ENCODE measurements at places on chromosomes 5 and 9. TPM values are rescaled to one million over a fixed set of nuclear protein-coding genes. Genes with fewer than 3 reads are reported as not detected.

ANGPTL2 gene
- total RNA-seq = not detected

DNA sequence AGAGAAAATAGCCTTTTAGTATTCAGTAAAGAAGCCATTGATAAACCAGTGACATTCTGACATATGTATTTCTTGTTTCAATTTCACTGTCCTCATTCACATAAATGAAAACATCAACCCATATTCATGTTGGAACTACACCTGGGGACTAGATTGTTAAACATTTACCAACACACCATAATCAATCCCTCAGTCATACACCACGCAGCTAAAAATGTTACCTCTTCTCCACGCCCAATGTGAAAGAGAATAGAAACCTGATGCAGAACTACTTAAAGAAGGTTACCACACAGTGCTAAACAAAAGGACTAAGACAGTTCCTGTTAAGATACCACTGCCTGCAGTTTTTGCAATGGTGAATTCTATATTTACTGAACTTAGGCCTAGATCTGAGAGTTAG, 518.9 kb downstream of the PRELID2 start:
- no peak for DNase-seq

GRCh38 chr9:137277329-137278041, at the start of gene TOR4A:
TOR4A (plus strand) TSS chr9:137277726; CDS start chr9:137278690, 964 bp downstream.
- DNase-seq = no peak

- DNase-seq = no peak
Measured at GRCh38 chr5:126433701-126434100, 10.5 kb downstream of the GRAMD2B start.

DHX29 gene
- 23.9 TPM for total RNA-seq

DNA sequence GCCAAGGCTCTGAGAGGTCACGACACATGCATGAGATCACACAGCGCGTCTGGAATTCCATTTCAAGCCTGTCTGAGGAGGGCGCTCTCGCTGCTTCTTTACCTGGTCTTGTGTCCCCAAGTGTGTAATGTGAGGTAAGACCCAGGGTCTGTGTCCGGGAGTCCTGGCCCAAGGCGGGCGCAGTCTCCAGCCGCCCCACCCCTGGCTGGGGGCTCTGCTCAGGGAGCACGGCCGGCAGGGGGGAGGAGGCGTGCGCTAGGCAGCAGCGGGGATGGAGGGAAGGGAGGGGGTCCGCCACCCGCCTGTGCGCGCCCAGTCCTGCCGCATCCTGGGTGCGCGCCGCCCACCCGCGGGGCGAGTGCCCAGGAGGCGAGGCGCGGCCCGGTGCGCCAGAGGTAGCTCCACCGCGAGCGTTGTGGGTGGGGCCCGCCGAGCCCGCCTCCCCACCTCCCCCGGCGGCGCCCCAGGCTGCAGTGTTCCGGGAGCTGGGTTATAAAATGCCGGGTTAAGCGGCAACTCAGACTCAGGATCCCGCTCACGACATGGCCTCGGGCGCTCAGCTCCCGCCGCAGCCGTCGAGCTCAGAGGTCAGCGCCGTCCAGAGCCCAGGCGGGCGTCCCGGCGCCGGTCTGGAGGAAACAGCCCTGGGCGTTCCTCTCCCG, at the start of gene CCNI2:
Gene CCNI2, plus strand, starts transcription at position 473 of the 662 bp plus-strand sequence. Its CDS starts 70 bp downstream, at position 543.
- peak; percentile 70 for DNase-seq

GRCh38 chr5:4584982-4585381, 555.1 kb upstream of the ADAMTS16 start:
- DNase-seq = no peak

- DNase-seq = no peak
Measured at GRCh38 chr9:94199776-94200175, 59.3 kb upstream of the ZNF169 start.

CATSPER3 gene
- 0.80 TPM for total RNA-seq

GRCh38 chr5:44807269-44807668, 1.5 kb upstream of the MRPS30 start:
- DNase-seq = no peak

DNA sequence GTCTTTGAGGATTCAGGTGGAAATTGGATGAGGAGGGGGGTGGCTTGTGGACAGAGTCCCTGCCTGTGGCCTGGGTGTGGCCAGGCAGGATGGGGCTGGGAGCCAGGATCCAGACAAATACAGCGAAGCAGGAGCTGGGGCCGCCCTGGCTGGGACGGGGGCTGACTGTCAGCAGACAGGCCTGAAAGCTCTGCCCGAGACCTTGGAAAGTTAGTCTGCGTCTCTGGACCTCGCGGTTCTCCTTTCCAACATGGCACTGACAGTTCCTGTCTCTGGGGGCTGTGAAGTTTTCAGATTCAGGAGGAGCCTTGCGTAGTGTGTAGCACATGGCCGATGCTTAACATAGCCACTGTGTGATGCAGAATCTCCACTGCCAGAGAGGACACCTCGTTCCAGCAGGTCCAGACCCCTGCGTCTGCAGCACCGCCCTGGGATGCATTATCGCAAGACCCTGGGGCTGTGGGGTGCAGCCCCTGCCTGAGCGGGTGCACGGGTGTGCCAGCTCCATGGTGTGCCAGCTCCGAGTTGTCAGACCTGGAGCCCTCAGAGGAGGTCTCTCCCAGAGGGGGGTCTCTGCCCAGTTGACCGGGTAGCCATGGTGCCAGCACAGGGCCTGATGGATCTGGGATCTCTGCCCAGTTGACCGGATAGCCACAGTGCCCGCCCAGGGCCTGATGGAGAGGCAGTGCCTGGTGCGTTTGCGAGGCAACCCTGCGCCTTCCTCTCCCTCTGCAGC, 89.3 kb downstream of the COL5A1 start:
- DNase-seq = no peak

GRCh38 chr9:120616966-120617935, 37.3 kb upstream of the CDK5RAP2 start:
- DNase-seq = no peak

DNA sequence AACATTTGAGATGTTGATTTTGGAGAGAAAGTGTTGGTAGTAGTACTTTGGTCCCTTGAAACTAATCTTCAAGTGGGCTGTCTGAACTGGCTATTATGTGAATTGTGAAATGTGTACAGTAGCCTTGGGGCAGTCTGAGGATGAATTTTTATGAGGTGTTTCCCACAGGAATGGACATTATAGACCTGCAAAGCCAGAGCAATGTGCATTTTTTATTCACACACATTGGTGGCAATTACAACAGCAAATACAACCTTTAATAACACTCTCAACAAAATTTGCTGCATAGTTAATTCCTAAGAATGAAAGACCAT, 147.0 kb downstream of the PAM start:
- DNase-seq = no peak

POU5F2 gene
- 1.6 TPM for total RNA-seq

ADAMTSL2 gene
- total RNA-seq = 0.44 TPM

DNA sequence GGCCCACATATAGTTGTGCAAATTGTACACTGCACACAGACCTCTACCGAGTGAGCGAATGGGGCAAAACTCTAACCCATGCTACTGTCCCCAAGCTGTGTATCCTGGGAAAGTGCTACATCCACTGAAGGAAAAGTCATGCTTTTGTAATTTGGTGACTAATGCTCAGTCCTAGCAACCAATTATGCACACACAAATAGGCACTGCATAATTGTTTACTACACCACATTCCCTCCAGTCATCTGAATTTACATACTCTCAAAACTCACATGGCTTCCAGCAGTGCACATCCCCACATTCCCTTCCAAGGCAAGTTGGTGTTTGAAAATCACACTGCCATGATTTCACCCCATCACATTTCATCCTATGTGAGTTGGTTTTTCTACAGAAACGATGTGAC, 125.9 kb upstream of the OSMR start:
- DNase-seq = no peak

PCDHB13 gene
- not detected for total RNA-seq

GRCh38 chr5:25095261-25095660, 450.5 kb upstream of the CDH10 start:
- DNase-seq = no peak

- no peak for DNase-seq
Measured at GRCh38 chr5:85479849-85480248, 1095.2 kb upstream of the EDIL3 start.

DNA sequence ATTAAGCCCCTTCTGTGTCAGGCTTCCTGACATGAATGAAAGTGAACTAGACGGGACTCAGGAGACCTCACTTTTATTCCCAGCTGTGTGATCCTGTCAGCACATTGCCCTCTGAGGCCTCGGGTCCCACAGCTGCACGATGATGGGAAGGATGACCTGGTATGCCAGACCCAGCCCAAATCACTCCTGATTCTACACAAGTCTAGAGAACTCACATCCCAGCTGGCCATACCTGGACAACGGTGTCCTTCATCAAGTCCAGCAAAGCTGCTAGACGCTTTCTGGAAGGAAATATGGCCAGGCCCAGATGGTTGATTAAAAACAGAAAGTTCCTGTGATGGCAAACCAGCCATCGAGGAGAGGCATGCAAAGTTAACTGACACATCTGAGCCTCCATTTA, 118.0 kb upstream of the FSTL4 start:
- no peak for DNase-seq

PCDHB7 gene
- not detected for total RNA-seq

RAB14 gene
- total RNA-seq = 62.3 TPM

CHSY3 gene
- total RNA-seq = not detected

GRCh38 chr5:121675924-121676323, 175.8 kb upstream of the FTMT start:
- no peak for DNase-seq

- DNase-seq = no peak
Measured at GRCh38 chr5:173565491-173566072, 50.9 kb downstream of the BOD1 start.

LCN9 gene
- total RNA-seq = not detected

DNA sequence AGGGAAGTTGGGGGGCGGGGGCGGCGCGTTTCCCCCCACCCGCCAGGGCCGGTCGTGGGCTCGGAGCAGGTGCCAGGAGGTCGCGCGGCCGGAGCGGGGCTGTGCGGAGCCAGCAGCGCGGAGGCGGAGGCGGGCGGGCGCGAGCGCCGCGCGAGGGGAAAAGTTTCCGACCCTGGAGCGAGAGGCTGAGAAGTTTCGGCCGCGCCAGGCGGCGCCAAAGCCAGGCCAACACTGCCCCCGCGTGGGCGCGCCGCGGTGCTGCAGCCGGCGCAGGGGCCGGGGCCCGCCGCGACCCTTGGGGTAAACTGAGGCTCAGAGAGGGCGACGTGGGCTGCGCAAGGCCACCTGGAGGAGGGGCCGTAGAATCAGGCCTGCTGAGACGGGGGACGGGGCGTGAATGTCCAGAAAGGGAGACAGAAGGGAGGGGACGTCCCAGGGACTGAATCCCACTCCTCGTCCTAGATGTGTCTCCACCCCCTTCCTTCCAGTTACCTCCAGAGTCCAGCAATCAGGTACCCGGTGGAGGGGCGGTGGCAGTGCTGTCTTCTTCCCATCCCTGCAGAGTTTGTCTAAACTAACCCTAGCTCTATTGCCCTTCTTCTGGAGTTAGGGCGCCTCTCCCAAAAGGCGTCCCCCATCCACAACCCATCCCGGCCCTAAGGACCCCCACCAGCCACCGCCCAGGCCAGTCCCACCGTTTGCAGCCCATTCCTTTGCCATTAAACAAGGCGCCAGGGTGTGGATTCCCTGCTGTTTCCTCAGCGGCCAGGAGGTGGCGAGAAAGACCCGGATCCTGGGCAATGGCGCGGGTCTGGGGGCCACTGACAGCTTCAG, 10.2 kb downstream of the C9orf50 start:
- DNase-seq = peak; percentile 70

ROPN1L gene
- total RNA-seq = not detected

GPR107 gene
- total RNA-seq = 21.9 TPM

- DNase-seq = peak; percentile 11
Measured at GRCh38 chr9:86202338-86202882, 57.0 kb downstream of the C9orf153 start.

GRCh38 chr5:151903243-151903653, 21.4 kb downstream of the GLRA1 start:
- no peak for DNase-seq

GRCh38 chr9:9395539-9395938, 1217.3 kb downstream of the PTPRD start:
- DNase-seq = no peak

DNA sequence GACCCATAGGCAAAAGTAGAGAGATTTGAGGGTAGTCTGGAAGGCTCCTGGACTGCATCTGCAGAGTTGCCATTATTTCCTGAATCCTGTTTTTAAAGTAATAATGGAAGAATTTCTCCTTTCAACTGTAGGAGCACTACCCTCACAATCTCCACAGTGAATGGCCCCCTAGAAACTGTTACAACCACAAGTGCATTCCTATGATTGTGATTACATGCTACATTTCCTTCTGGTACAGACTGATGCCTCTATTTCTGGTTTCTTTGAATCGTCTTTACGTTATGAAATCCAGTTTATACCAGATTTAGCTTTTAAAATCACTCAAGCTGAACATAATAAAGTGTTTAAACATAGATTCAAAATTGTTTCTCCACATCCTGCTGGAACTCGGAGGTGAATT, 49.4 kb downstream of the FRMPD1 start:
- no peak for DNase-seq

DNA sequence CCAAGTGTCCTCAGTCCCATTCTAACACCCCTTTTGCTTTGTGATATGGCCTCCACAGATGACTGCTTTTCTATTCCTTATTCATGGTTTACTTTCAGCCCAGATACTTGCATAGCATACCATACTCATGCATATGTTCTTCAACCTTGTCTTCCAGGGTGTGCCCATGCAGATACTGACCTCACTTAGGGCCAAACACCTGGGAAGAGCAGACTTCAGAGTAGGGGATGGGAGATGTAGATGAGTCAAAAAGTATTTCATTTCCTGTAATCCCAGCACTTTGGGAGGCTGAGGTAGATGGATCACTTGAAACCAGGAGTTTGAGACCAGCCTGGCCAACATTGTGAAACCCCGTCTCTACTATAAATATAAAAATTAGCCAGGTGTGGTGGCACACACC, 58.3 kb downstream of the NRG2 start:
- no peak for DNase-seq

Data from naive thymus-derived CD8-positive, alpha-beta T cell (primary cell).